Fibroblast of skin of left biceps (primary cell): ENCODE measurements at places on chromosomes 1 and 21.

GRCh38 chr21:33844104-33844889, 71.3 kb downstream of the ATP5PO start:
- no peak for DNase-seq

DNA sequence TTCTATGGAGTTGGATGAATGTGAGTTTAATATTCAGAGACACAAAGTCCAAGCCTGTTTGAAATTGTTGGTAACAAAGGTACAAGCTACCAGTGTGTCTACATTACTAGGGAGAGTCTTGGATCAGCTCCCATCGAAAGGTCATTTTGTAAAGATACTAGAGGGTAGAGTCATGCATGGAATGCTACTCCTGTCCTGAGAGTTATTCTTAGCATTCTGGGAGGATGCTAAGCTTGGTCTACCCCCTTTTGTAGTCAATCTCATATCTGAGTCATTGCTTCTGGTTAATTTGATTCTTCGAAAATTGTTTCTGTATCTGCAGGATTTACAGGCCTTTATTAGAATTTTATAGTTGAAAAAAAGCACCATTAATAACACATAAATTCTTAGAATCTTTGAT, 240.2 kb downstream of the ST6GALNAC3 start:
- no peak for DNase-seq

DNA sequence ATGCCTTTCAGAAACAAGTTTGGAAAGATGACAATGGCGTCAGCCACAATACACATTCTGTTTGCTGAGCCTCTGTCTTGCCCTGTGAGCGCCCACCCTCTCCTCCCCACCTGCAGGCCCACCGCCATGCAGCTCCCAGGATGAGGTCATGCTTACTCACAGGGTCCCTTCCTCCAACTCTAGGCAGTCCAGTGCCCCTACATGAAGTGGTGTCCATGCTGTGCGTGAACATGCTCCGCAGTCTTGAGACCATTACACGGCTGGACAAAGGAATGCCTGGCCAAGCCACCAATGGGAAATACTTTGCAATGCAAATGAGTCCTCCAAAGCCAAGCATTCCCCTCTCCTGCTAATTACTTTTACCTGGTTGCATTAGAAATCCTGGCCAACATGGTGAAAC, 92.2 kb downstream of the CD58 start:
- no peak for DNase-seq

DNA sequence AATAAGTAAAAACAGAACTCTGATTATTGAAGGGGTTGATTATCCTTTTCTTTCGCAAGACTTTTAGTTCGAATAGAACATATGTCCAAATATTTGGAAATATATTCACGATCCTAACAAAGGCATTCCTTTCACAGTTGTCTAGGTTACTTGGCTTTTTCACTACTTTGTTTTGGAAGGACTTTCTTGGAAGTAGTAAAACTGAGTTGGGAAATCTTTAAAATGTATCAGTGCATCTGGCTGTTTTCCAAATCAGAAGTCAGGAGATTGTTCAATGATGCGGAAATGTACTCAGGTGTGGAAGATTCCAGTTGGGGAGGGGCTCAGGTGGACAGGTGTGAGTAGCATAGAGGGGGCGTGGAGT, 67.1 kb downstream of the SH3BGR start:
- DNase-seq, result no peak

DNA sequence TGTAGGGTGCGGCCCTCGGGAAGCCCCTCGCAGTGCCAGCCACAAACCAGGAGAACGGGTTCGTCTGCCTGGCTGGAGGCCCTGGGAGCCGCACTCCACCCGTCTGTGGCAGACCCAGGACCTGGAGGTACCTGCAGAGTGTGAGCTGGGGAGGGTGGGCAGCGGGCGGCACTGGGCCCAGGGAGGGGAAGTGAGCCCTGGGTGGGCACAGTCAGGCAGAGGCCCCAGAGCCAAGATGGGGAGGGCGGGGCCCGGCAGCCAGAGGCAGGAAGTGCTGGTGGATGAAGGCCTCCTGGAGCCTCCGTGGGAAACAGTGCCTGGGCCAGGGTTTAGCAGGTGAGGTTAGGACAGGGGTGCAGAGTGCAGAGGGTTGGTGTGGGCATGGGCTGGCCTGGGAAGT, 4.0 kb upstream of the PEX10 start:
- DNase-seq, result no peak

DNA sequence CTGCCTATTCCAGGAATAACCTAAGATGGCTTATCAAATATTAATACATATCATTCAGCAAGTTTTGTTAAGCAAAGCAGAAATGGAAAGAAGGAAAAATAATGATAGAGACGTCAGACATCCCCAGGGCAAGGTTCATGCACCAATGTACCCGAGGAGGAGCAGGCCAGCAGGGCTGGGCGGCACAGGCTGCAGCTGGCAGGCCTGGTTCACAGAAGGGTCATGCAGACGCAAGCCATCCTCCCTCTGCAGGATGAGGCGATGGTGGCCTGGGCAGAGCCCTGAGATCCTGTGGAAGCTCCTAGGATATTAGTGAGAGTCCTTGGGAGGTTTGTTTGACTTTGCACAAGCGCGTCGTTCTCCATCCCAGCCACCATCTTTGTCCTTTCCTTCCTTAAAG, 30.0 kb downstream of the BATF3 start:
- no peak for DNase-seq

DNA sequence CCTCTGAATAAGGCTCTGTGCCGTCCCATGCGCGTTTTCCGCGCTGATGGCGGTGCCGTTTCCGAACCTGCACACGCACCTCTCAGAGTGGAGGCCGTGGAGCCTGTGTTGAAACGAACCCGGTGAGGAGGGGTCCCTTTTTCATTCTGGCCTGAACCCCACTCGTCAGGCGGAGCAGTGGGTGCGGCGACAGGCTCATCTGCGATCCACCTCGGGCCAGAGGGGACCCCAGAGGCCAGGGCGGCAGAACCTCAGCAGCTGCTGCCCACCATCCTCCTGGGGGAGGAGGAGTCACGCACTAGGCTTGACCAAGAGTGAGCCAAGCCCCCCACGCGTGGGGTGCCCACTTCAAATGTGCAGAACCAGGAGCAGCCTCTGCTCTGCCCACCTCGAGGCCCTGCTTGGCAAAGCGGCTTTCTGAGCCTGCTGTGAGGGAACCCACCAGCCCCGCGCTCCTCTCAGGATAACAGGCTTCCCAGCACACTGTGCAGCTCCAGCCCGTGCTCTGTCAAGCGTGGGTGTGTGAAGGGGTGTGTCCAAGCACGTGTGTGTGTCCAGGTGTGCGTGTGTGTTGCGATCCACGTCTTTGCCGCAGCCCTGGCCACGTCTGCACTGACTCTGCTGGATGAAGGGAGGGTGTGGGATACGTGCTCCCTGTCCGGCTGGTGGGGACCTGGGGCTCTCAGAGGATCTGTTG, 6.8 kb downstream of the PRDM16 start:
- DNase-seq, result no peak

DNA sequence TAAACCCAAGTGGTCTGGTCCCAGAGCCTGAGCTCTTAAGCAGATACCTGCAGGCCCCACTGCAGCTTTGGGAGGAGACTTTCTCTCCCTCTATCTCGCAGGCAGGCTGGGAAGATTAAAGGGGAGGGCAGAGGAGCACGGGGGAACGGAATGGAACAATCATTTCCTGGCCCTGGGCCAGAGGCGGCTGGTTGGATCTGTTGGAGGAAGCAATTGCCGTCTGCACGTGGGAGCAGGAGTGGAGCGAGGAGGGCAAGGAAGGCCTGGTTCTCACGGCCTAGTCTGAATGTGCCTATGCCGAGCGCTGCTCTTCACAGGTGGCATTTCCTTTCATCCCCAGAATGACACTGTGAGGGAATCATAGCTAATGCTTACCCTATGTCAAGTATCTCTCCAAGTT, 23.7 kb downstream of the NKAIN1 start:
- DNase-seq, result no peak

DNA sequence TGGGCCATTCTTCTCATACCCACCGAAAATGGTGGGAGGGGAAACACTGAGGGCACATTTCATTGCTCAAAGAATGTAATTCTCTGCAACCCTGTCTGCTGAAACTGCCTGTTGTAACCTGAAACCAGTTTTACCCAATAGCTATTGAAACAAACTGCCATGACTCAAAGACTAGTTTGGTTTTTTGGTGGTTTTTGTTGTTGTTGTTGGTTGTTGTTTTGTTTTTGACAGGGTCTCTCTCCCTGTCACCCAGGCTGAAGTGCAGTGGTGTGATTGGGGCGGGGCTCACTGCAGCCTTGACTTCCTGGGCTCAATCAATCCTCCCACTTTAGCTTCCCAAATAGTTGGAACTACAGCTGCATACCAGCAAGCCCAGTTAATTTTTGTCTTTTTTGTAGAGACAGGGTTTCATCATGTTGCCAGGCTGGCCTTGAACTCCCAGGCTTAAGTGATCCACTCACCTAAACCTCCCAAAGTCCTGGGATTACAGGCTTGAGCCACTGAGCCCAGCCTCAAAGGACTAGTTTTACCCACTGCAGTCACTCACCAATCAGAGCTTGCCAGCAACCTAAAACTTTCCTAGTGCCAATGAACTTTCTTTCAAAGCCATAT, 2.1 kb upstream of the IPP start:
- DNase-seq, result no peak

DNA sequence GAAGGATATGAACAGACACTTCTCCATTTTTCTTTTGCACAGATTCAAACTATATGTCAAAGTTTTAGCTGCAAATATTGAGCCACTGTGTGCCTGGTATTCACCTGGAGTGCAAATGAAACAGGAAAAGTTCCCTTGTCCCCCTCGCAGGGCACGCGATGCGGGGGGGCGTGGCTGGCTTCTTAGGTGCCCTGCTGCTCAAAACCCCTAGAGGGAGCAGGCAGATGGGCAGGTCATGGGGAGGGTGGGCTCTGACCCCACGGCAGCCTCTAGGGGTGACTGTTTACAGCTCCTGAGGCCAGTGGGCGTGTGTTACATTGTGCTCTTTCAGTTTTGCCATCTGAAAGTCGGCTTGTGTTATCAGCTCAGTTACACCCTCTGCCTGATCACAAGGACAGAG, 931.2 kb upstream of the B3GALT2 start:
- no peak for DNase-seq

GRCh38 chr1:47761201-47761930, 235.8 kb downstream of the TRABD2B start:
- DNase-seq, result no peak

GRCh38 chr1:160607011-160607671, 27.8 kb upstream of the CD84 start:
- DNase-seq, result peak; percentile 25

DNA sequence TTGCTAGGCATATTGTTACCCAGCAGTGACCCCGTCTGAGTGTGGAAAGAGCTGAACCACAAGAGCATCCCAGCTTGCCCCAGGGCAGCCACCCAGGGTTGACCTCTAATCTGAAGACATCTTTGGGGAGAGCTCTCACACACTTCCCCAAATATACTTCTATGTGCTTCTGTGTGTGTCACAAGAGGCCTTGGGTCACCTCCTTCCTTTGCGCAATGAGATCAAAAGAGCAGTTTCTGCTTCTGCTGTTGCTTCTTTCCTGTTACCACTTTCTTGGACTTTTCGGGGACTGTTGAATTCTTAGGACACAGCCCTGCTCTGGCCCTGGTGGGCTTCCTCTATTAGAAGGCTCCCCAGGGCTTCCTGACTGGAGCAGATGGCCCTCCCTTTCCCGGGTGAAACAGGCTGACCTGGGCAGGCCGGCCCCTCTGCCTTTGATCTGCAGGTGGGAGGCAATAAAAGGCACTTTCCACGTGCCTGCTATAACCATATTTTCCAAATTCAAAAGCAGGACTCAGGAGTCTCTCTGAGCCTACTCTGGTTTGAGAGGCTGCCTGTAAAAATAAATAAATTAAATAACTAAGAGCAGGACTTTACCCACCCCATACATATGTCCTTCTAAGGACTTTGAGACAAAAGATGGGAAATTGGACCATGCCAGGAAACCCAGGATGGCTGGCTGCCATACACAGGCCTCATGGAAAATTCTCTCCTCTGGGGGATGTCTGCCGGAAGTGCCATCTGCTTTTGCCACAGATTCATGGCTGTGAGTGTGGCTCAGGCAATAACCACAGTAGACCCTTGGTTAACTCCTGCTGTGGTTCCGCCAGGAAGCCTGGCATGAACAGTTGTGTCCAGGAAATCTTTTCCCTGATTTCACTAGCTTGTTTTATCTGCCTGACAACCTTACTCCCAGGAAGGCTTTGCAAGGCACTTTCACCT, 28.3 kb upstream of the RCSD1 start:
- no peak for DNase-seq

DNA sequence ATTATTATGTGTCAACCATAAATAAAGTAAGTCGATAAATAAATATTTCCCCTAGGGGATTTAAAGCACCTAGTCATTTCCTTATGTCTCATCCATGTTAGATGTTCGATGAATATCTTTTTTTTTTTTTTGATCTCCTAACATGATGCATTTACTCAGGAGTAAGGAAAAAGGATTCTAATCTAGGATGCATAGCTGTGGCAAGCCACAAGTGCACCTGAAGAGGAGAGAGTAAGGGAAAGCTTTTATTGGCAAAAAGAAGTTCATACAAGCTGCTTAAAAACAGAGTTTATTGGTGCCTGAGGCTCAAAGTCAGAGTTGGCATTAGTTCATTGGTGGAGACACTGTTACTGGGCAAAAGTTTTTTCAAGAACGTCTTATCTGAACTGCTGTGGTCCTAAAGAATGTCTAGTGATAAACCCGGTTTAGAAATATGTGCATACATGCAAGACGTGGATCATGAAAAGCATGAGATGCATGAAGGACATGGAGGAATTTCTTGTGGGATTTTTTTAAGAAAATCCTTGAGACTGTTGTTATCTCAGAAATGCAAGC, 51.7 kb downstream of the SWT1 start:
- DNase-seq, result no peak

DNA sequence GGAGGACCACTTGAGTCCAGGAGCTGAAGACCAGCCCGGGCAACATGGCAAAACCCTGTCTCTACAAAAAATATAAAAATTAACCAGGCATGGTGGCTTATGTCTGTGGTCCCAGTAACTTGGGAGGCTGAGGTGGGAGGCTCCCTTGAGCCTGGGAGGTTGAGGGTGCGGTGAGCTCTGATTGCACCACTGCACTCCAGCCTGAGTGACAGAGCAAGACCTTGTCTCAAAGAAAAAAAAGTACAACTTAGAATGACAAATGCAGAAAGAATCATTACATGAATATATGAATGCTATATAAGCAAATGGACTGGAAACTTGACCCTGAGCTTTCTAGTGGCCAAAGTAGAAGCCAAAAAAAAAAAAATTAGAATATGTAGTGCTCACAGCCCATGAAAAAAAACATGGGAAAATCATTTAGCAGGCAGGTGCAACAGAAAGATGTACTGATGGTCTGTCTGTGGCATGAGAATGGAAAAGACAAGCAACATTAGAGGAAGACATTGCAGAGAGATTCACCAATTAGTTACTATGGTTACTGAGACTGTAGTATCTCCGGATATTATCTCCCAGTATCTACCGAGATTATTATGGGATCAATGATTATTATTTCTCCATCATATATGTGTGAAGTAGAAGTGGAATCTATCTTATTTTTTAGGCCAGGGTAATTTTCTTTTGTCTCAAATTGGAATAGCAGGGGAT, 19.2 kb downstream of the ELAPOR1 start:
- no peak for DNase-seq

DNA sequence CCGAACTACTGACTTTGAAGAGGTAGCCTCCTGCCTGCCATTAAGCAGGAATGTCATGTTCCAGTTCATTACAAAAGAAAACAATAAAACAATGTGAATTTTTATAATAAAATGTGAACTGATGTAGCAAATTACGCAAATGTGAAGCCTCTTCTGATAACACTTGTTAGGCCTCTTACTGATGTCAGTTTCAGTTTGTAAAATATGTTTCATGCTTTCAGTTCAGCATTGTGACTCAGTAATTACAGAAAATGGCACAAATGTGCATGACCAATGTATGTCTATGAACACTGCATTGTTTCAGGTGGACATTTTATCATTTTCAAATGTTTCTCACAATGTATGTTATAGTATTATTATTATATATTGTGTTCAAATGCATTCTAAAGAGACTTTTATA, 159.8 kb upstream of the SGIP1 start:
- DNase-seq, result no peak

GRCh38 chr21:33980276-33980916, 64.8 kb upstream of the ATP5PO start:
- DNase-seq, result no peak
